ENCODE measurements at places on chromosomes 16 and 17.

DNA sequence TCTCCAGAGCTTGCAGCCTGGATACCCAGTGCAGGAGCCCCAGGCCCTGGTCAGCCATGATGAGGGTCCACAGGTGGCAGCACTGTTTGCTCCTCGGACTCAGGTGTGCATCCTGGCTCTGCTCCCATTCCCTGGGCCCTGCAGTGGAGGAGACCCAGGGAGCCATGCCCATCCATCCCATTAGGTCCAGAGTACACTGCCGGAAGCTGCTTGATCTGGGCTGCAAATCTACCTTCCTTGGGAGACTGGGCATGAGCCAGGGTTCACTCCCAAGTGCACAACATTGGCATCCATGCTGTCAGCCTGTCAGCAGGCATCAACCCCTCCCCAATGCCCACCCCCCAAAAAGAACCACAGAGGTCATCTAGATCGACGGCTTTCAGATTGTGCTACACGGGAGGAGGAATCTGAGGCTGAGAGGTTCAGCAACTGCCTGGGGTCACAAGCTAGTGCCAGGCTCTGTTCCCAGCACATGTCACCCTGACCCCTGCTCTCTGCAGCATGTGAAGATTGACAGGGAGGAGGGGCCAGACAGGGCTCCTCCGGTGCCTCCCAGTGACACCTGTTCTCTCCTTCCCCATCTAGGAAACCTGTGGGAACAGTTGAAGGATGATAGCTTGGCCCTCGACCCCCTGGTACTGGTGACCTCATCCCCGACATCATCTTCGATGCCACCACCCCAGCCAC lies 15.7 kb downstream of the UNC119 start:
- no peak for DNase-seq

- no peak for DNase-seq
These were observed 10.7 kb upstream of the MEAK7 start for GRCh38 chr16:84514874-84515835.

GRCh38 chr17:13395346-13395745 lies 206.4 kb downstream of the HS3ST3A1 start:
- DNase-seq, result no peak

DNA sequence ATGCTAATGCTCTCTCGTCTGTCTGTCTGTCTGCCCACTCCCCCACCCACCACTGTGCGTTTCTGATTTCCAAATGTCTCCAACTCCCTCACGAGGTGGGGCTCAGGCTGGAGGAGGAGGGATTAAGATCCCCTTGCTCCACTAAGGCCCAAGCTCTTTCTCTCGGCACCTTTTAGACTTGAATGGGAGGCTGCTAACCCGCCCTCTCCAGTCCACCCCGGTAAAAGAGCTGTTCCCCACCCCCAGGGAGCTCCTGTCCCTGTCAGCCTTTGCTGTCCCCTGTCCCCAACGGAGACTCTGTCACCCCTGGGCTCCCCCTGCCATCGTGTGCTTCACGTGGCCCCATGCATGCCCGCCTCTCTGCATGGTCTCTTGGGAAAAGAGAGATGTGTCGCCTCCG lies 68.5 kb upstream of the PLCG2 start:
- no peak for DNase-seq

GRCh38 chr16:16016388-16016964 lies 67.1 kb downstream of the ABCC1 start:
- DNase-seq, result no peak

DNA sequence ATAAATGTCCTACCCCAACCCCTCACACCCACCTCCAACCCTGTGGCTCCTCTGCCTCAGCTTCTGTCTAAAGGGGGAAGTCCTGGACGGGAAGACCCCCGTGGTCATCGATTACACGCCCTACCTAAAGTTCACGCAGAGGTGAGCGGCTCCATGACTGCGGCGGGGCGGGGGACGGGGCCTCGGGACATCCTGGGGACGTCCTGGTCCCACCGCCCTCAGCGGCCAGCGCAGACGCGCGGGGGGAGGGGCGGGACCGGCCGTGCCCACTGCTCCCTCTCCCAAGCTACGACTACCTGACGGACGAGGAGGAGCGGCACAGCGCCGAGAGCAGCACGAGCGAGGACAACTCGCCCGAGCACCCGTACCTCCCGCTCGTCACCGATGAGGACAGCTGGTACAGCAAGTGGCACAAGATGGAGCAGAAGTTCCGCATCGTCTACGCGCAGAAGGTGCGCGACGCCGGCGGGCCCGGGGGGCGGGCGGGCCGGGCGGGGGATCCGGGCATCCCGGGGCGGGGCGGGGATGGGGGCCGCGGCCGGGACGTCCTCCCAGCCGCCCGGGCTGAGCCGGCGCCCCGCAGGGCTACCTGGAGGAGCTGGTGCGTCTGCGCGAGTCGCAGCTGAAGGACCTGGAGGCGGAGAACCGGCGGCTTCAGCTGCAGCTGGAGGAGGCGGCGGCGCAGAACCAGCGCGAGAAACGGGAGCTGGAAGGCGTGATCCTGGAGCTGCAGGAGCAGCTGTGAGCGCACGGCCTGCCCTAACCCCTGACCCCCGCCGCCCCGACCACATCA lies 6.7 kb downstream of the RUNDC3A start:
- no peak for DNase-seq

GRCh38 chr17:6555331-6556120 lies 829 bp downstream of the PITPNM3 start:
- no peak for DNase-seq
